ENCODE measurements at places on chromosomes 7 and 10.

DNA sequence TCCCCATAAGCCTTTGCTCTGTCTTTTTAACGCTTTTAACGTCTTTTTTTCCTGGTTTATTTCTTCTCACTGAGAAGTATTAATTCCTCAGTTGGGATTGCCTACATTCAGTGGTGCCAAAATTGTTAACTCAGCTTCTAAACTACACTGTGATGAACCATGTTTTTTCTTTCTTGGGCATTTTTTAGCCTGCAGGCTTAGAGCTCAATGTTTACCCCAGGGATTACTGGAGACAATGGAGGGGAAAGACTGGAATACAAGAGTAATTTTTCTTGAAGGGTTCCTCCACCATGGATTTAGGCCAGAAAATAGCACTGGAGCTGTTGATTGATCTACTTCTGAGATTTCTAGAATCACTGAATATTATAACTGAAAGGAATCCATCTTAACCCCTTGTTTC lies 19.8 kb downstream of the STAMBPL1 start:
- no peak for DNase-seq

DNA sequence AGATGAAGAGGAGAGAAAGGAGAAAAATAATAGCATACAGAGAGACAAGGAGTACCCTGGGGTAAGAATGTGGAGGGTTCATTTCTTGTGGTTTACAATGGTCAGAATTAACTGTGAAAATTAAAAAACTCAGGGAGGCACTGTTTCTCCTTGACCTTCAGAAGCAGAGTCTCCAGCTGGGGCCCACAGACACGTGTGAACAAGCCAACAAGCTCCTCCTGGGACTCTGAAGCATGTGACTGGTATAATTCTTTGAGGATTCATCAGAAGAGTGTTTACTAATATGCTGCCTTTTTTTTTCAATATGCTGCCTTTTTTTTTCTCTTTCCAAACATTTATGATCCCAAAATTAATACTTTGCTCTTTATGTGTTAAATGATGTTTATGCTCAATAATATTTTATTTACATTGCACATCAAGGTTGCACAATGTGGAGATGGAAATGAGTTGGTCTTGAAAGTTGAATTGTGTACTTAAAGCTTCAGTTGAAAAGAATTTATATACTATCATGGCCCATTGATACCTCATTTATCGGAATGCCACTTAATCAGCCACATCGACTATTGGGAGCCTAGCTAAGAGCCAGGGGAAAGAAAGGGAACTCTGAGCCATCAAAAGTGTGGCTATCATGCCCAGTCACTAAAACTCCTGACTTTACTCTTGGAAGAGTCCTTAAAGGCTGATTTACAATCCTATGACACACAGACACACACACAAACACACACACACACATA lies 134.7 kb upstream of the RHOBTB1 start:
- DNase-seq: no peak

DNA sequence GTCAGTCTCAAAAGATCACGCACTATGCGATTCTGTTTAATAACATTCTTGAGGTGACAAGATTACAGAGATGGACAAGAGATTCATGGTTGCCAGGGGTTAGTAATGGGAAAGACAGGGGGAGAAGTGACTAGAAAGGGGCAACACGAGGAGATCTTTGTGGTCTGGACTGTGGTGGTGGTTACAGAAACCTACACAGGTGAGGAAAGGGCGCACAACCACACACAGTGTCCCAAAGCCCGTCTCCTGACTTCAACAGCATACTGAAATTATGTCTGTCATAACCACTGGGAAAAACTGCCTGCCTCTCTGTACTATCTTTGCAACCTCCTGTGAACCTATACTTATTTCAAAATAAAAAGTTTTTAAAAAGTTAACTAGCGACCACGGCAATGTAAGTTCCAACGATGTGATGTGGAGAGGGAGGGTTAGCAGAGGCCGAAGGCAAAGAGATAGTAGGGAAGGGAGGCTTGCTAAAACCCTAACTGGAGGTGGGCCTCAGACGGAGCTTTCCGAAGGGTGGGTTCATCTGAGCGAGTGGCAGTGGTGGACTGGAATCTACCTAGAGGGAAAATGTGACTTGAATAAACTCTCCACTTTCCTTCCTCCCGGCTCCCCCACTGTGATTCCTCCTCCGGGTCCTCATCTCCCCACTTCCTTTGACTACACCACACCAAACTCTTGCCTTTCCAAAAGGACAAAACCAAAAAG lies 43.7 kb downstream of the GNA12 start:
- no peak for DNase-seq

DNA sequence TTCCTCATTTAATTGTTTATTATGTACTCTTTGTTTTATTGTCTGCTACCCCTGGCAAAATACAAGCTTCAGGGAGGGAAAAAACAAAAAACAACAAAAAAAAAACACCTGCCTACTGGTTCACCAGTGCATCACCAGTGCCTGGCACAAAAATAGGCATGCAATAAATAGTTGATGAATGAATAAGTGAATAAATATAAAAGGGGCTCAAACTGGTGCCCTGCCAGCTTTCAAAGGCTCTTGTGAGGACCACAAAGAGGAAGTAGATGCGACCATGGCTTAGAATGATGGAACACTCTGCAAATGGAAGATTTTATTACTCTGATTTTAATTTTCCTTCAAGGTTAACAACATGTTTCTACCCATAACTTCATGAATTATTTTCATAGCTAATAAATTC lies 213.0 kb upstream of the INHBA start:
- DNase-seq: no peak

DNA sequence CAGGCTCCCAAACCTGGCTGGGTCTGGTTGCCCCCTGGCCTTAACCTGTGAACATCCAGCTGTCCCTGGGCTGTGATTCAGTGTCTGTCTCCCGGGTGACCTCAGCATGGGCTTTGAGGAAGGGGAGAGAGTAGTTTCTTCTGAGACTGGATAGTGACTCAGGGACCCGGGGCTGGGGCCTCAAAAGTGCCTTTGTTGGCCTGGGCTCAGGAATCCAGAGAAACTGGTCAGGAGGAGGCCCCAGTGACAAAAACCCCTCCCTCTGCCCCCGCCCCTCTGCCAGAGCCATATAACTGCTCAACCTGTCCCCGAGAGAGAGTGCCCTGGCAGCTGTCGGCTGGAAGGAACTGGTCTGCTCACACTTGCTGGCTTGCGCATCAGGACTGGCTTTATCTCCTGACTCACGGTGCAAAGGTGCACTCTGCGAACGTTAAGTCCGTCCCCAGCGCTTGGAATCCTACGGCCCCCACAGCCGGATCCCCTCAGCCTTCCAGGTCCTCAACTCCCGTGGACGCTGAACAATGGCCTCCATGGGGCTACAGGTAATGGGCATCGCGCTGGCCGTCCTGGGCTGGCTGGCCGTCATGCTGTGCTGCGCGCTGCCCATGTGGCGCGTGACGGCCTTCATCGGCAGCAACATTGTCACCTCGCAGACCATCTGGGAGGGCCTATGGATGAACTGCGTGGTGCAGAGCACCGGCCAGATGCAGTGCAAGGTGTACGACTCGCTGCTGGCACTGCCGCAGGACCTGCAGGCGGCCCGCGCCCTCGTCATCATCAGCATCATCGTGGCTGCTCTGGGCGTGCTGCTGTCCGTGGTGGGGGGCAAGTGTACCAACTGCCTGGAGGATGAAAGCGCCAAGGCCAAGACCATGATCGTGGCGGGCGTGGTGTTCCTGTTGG lies at the start of gene CLDN4:
Gene CLDN4 (plus strand): TSS at position 316 of the 903 bp plus-strand sequence. CDS start 206 bp downstream, at position 522.
- no peak for DNase-seq

- DNase-seq: peak; percentile 44
Observed at GRCh38 chr10:62817121-62817765, 1.1 kb upstream of the EGR2 start.

DNA sequence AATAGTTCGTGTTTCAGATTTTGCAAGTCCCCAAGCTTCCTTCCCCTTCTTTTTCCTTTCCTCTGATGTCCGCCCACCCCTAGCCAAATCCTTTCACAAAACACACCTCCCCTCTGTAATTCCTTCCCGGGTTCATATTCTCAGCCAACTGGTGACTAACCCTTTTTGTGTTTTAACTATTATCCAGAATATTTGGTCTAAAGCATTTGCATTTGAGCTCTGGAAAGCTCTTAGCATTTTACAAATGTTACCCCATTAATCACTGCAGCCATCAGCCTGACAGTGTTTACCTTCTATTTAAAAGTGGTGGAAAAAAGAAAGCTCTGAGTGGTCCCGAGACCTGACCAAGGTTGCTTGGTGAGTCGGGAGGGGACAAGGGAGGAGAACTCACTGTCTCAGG lies 139.0 kb downstream of the CREB5 start:
- peak; percentile 78 for DNase-seq

DNA sequence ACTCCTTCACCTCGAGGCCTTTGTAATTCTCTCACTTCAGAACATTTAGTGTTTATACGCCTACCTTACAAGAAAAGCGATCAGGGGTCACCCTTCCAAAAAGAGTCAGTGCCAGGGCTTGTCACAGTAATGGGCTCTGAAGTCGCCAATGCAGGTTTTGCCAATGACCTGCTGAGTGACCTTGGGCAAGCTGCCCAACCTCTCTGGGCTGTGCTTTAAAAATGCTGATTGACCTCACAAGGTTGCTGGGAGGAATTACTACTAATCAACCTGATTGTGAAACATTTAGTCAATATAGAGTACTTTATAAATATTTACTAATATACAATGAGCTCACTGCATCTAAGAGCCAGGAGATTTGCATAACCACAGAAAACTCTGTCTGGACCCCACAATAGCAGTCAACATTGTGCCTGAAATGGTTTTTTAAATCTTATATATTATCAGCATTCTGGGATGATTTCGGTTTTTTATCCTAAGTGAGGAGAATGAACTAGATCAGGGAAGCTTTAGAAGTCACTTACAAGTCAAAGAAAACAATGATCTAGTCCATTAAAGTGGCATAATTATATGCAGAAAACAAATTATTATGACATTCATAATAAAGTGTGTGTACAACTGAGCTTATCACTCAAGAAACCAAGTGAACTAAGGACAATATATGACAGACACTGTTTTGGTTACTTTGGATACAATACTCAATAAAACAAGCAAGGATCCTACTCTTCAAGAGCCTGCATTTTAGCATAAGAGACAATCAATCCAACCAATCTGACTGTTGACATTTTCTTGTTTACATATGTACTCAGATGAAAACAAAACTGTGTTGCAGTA lies 290.5 kb downstream of the SORCS1 start:
- no peak for DNase-seq

GRCh38 chr7:85010306-85010705 lies 176.6 kb downstream of the SEMA3D start:
- no peak for DNase-seq

DNA sequence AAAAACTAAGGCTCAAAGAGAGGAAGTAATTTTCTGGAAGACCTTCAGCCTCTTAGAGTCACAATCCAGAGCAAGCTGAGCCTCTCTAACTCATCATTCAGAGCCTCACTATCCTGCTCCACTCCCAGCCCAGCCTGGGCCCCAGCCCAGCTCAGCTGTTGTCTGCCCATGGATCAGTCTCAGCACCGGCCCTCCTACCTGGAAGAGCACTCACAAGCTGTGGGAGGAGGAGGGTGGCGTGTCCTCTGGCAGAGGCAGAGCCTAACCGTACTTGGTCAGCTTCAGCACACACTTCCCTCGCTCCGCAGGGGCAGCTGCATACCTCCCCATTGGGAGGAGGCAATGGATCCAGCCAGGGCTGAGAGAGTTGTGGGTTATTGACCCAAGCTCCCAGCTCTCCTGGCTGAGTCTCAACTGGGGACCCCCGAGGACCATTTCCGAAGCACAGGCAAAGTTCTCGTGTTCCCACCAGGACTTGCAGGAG lies 66.7 kb upstream of the GPR26 start:
- no peak for DNase-seq

- peak; percentile 45 for DNase-seq
Observed at GRCh38 chr10:114486938-114487814, 82.9 kb upstream of the AFAP1L2 start.

DNA sequence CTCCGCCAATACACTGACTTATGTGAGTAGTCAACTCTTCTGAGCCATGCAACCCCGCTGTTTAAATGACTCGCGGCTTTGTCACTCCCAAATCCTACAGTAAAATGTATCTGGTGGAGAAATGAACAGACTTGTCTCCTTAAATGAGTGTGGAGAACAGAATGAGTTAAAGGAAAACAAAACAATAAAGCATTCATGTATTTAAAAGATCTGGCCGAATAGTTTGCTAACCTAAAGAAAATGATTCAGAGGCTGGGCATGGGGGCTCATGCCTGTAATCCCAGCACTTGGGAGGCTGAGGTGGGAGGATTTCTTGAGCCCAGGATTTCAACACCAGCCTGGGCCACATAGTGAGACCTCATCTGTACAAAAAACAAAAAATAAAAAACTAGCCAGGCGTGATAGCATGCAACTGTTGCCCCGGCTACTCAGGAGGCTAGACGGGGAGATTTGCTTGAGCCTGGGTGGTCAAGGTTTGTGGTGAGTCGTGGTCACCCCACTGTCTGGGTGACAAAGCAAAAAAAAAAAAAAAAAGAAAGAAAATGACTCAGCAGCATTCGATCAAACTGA lies 86.5 kb upstream of the PFKP start:
- DNase-seq: peak; percentile 67

DNA sequence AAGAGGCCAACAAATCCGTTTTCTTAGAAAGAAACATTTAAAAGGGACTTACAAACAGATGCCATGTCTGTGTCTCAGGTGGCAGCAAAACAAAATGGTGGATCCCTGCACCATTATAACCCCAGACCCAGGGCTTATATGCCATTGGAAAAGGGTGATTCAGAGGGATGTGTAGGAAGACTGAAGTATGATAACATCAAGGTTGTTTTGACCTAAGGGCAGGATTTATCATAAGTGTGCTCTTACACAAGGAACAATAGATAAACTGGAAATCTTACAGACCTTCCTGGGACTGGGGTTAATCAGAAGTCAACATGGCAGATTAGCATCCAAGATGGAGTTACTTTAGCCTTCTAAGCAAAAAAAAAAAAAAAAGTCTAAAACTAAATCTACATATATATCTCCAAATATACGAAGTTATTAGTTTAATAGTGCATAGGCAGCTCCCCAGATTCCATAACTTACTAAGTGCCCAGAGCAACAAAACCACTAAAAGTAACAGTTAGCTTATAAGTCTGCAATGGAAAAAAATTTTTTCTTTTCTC lies 34.3 kb upstream of the WNT16 start:
- no peak for DNase-seq

DNA sequence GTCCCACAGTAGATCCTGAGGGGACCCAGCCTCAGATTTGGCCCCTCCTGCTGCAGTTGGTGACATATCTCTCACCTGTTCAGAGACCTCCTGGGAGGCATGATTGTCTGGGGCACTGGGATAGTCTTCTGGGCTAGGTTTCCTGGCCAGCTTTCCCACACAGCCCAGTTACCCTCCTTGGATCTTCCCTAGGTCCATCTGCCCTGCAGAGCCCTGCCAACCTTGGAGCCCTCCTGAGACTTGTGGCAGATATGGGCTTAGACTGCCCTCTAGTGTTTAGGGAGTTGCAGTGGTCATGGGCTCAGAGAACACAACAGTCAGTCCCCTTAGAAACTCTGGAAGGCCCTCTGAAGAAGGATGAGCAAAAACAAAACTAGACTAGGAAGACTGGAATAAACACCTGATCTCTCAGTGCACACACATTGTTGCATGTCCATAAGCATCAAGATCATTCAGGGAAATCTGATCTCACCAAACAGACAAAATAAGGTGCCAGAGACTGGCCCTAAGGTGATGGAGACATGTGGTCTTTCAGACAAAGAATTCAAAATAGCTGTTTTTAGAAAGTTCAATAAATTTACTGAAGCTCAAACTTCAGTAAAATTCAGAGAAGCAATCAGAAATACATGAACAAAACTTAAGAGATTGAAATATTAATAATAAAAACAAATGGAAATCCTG lies 324.6 kb downstream of the ATRNL1 start:
- peak; percentile 20 for DNase-seq

Measured in astrocyte (in vitro differentiated cells and primary cell).